ENCODE measurements at places on chromosomes 5 and 9. TPM values are rescaled to one million over a fixed set of nuclear protein-coding genes. Genes with fewer than 3 reads are reported as not detected.

DNA sequence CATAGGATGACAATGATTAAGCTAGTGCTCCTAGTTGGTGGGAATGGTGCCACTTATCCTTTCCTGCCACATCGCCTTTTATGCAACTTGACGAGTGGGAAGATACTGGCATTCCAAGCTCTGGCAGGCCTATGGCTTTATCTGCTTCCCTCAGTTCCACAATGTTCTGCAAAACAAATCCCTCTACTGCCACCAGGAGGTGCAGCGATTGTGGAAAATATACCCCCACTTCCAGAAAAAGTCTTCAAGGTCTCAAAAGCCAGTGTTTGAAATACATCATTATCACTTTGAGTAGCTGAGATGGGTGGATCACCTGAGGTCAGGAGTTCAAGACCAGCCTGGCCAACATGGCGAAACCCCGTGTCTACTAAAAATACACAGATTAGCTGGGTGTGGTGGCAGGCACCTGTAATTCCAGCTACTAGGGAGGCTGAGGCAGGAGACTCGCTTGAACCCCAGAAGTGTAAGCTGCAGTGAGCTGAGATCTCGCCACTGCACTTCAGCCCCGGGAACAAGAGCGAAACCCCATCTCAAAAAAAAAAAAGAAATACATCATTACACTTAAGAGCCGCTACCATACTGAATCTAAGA, 3.4 kb downstream of the CLINT1 start:
- H3K27me3 ChIP-seq: no peaks in the 10 kb centered on the region
- H3K4me3 ChIP-seq: peak overlapping the region; percentile 76
- H3K27ac ChIP-seq: peak overlapping the region; percentile 31
- H3K4me1 ChIP-seq: peaks cover 42% of the 10 kb centered on the region
- peaks cover 54% of the 10 kb centered on the region for H3K36me3 ChIP-seq

DNA sequence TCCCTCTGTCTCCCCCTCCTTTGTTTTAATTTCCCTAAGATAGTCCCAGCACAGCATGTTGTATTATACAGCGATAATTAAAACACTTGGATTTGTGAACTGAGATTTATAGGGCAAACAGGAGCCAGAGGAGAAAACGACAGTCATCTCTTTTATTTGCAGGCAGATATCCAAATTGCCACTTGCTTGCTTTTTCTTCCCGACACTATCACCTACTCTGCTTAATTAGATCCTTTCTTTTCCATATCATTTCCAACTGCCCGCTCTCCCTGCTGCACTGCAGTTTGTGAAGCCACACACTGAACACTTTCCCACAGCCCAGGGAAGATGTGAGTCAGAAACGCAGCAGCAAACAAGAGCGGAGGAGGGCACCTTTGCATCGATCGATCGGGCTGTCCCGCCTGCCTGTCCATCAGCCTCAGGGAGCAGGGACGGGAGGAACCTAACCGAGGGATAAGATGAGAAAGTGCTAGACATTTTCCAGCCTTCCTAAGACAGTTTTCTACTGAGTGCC, 35.8 kb upstream of the SPRY4 start:
- DNase-seq: peak; percentile 88
- peak overlapping the region; percentile 46 for H3K4me3 ChIP-seq

DNA sequence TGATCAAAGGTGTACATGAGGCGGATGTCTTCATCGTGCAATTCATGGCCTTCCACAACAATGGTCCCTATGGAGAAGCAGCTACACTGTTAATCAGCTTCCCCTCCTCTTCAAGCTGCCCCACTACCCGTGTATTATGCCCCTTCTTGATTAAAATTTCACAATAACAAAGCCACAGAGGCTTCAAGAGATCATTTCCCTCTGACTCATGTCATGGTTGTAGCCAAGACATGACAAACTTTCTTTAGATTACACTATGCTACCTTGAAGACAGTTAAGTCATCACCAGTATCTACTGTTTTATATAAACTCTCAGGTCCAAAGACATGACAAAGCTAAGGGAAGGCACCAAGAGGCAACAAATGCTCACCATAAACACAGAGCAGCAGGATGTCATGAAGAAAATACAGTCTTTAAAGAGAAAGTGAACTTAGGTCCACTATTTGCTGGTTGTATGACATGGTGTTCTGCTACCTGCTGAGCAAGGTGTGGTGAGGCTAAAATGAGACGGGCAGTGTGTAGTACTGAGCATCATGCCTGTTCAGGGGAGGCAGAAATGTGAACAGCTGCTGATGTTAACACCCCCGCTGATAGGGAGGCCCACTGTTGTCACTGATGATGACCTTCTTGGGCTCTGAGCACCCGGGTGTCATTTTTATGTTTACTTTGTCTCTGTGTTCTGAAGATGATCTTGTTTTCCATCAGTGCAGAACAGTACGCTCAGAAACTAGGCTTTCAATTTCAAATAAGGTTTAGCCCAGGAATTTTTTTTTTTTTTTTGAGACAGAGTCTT, 48.3 kb downstream of the IARS1 start:
- H3K36me3 ChIP-seq: peaks cover 64% of the 10 kb centered on the region
- no peak overlapping the region for H3K4me3 ChIP-seq
- H3K4me1 ChIP-seq: peaks cover 8% of the 10 kb centered on the region

GRCh38 chr5:104909803-104910202, 1347.2 kb upstream of the NUDT12 start:
- no peak overlapping the region for H3K4me3 ChIP-seq
- no peak overlapping the region for H3K27ac ChIP-seq
- no peaks in the 10 kb centered on the region for H3K4me1 ChIP-seq
- no peak for DNase-seq

GRCh38 chr5:59759600-59760351, 133.8 kb downstream of the PDE4D start:
- H3K4me3 ChIP-seq: peak overlapping the region; percentile 71
- DNase-seq: peak; percentile 63
- H3K27me3 ChIP-seq: no peaks in the 10 kb centered on the region
- peak overlapping the region; percentile 100 for H3K27ac ChIP-seq
- H3K4me1 ChIP-seq: peaks cover 30% of the 10 kb centered on the region

Gene ANKDD1B
- total RNA-seq: 1.6 TPM

- H3K4me3 ChIP-seq: no peak overlapping the region
- no peak overlapping the region for H3K27ac ChIP-seq
- peaks cover 60% of the 10 kb centered on the region for H3K27me3 ChIP-seq
- no peak for DNase-seq
Observed at GRCh38 chr5:176781054-176781375, 29.3 kb upstream of the UNC5A start.

Gene SYK
- total RNA-seq: 14.8 TPM

Gene MYMK
- total RNA-seq: not detected

DNA sequence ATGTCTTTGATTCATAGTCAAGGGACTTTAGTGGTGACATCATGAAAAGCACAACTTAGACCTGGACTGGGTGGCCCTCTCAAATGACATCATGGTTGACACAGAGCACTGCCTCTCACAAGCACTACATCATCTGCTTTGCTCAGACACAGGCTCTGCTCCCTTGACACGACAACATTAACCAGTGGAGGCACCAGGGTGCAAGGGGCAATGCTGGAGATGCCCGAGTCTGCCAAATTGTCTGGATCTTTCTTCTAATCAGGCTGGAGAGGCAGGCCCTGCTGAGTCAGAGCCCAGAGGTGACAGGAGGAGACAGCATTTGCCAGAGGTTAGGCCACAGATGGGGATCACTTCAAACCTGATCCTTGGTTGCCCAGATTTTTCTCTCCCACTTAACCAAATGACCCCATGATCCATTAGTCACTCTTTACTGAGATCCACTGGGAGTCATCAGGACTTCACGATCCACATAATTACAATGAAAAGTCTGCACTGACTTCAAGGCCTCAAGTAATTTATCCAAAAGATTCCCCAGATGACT, 174.4 kb downstream of the SLIT3 start:
- H3K27ac ChIP-seq: no peak overlapping the region
- no peaks in the 10 kb centered on the region for H3K4me1 ChIP-seq
- DNase-seq: no peak
- no peak overlapping the region for H3K4me3 ChIP-seq
- no peaks in the 10 kb centered on the region for H3K36me3 ChIP-seq

Gene PSAT1
- 69.5 TPM for total RNA-seq

DNA sequence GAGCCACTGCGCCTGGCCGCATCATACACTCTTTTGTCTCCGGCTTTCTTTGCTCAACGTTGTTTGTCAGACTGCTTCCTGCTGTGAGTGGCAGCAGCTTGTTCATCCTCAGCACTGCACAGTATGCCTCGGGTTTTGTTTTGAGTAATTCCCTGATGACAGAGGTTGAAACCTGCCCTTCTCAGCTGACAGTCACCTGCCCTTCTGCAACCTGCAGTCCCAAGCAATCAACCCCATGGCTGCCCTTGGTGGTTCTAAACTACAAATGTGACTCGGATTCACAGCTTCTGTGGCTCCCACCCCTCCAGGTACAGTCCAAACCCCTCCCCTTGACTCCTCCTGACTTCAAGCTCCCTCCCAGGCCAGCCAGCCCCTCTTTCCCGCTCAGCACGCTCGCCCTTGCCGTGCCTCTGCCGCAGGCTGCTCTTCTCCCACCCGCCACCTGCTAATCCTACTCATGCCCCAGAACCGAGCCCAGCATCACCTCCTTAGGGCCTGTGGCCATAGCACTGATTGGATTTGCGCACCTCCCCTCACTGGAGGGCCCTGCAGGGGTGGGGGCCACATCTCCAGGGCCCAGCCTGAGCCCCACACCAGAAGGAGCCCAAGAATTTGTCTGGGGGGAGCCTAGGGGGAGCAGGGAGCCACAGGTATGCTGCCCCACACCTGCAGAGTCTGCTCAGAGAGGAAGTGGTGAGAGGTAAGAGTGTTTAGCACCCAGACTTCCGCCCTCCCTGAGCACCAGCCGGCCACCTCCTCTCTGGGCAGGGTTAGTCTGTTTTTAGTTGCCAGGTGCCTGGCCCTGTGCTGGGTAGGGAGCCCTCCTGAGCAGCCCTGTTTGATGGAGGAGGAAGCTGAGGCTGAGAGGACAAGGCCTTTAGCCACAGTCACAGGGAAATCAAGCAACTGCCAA, 10.1 kb downstream of the EEIG1 start:
- H3K27ac ChIP-seq: peak overlapping the region; percentile 83
- H3K4me3 ChIP-seq: peak overlapping the region; percentile 61
- H3K27me3 ChIP-seq: no peaks in the 10 kb centered on the region
- peaks cover 48% of the 10 kb centered on the region for H3K36me3 ChIP-seq
- DNase-seq: no peak
- peaks cover 70% of the 10 kb centered on the region for H3K4me1 ChIP-seq

DNA sequence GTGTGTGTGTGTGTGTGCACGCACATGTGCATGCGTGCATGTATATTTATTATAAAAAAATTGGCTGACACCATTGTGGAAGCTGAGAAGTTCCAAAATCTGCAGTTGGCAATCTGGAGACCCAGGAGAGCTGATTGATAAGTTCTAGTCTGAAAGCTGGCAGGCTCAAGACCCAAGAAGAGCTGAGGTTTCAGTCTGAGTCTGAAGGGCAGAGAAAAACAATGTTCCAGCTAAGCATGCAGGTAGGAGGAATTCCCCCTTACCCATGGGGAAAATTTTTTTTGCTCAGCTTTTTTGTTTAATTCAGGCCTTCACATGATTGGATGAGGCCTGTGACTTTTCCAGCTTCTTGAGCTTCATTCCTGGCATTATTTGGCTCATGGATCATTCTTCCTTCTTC, 31.2 kb upstream of the ACTBL2 start:
- no peak overlapping the region for H3K27ac ChIP-seq
- no peaks in the 10 kb centered on the region for H3K27me3 ChIP-seq
- no peak overlapping the region for H3K4me3 ChIP-seq
- no peaks in the 10 kb centered on the region for H3K4me1 ChIP-seq

DNA sequence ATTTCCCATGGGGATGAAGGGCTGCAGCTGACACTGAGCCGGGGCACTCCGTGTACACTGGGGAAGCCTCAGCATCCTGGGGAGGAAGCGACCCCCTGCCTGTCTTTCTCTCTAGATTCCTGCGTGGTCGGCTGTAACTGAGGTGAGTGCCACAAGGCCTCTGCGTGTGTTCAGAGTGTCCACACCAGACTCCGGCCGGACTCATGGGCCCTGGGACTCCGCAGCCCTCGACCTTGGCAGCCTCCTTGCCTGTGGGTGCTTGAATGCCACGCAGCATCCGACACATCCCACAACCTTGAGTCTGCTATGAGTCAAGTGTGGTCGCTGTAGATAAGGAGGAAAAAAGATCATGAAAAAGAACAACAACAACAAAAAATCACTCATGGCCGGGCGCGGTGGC, 23.4 kb downstream of the PAEP start:
- no peak overlapping the region for H3K27ac ChIP-seq
- H3K4me1 ChIP-seq: no peaks in the 10 kb centered on the region
- DNase-seq: no peak
- no peak overlapping the region for H3K4me3 ChIP-seq
- H3K36me3 ChIP-seq: no peaks in the 10 kb centered on the region

GRCh38 chr5:14238272-14238671, 95.1 kb downstream of the TRIO start:
- no peak overlapping the region for H3K27ac ChIP-seq
- peaks cover 7% of the 10 kb centered on the region for H3K36me3 ChIP-seq
- peaks cover 37% of the 10 kb centered on the region for H3K4me1 ChIP-seq

Gene COL27A1
- 20.1 TPM for total RNA-seq

DNA sequence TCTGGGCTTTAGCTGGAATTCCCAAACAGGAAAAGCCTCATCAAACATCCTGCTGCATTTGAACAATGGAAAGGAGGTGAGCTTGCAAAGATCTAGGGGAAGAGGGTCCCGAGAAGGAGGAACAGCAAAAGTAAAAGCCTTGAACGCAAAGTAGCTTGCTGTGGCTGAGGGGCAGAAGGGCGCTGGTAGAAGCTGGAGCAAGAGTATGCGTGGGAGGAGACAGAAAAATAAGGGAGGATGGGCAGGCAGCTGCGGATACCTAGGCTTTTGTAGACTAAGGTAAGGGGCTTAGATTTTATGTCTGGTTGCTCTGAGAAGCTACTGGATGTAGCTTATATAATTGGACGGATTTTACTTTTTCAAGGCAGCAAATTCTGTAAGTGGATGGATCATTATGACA, 21.9 kb upstream of the TGFBR1 start:
- H3K36me3 ChIP-seq: no peaks in the 10 kb centered on the region
- DNase-seq: no peak
- no peak overlapping the region for H3K4me3 ChIP-seq
- H3K4me1 ChIP-seq: no peaks in the 10 kb centered on the region
- no peak overlapping the region for H3K27ac ChIP-seq
- H3K27me3 ChIP-seq: peaks cover 75% of the 10 kb centered on the region

Data from Calu3 (cell line).